ENCODE measurements at places on chromosomes 7 and 10.

DNA sequence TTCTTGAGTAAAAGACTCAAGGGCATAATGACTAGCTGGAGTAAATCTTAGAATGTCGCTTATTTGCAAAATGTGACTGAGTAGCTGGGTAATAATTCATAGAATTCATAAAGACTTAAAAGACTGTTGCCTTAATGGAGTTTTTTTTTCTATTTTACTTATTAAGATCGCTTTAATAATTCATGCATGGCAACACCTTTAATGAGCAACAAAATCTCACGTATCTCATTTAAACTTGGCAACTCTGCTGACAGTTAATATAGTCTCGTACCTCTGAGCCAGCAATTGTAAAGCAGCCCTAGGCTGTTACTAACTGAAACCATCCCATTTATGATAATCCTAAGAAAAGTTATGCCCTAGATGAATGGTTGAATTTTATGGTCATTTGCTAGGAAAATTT is 87.8 kb upstream of the SLC26A5 start:
- DNase-seq, result no peak

DNA sequence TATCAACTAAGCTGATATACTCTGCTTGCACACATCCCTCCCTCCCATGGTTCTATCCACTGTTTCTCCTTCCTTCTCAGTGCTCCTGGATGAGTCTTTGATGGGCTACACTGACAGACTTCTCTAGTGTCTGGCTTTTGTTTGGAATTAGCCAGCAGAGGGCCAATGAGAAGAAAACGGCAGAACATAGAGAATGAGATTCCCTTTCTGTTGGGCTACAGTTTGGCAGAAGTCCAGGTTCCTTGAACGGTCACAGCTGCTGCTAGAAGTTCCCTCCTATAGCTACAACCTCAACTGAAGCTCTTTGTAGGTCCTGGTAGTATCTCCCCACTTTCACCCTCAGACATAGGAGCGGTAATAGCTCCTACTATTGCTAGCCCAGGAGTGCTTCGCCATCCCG is 251.1 kb upstream of the LRRN3 start:
- DNase-seq, result no peak

GRCh38 chr7:99248391-99249095 is 24.1 kb upstream of the MYH16 start:
- no peak for DNase-seq

DNA sequence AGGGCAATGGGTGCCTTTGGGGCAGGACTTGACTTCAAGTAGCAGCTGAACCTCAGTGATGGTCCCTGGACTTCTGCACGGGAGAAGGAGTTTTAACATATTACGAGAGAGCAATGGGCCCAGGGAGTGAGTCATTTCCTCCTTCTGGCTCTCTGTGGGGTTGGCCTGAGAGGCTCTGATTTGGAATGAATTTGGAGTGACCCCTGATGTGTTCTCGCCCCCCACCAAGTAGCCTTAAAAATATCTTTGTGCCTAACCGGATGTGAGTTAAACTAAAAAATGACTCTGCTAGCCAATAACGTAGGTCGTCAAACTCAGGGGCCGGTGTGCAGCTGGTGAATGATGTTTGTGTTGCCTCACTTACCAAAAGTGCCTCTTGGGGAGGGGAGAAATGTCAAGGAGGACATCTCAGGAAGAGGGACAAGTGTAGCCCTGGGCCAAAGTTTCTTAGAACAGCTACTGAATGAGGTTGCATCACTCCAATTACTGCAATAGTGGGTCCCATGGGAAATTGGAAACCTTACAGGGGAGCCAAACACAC is 656.6 kb downstream of the INHBA start:
- DNase-seq, result no peak

DNA sequence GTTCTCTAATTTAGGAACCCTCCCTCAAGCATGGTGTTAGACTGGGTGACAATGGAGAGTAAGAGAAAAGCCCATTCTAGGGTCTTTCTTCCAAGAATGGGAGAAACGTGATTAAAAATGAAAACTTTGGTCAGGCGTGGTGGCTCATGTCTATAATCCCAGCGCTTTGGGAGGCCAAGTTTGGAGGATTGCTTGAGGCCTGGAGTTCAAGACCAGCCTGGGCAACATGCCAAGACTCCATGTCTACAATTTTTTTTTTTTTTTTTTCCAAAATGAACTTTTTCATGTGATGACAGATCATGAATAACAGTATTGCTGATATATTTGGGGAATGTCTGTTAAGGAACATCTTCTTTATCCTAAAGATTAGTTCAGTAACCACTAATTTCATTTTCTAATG is 194.6 kb downstream of the MLLT10 start:
- no peak for DNase-seq

DNA sequence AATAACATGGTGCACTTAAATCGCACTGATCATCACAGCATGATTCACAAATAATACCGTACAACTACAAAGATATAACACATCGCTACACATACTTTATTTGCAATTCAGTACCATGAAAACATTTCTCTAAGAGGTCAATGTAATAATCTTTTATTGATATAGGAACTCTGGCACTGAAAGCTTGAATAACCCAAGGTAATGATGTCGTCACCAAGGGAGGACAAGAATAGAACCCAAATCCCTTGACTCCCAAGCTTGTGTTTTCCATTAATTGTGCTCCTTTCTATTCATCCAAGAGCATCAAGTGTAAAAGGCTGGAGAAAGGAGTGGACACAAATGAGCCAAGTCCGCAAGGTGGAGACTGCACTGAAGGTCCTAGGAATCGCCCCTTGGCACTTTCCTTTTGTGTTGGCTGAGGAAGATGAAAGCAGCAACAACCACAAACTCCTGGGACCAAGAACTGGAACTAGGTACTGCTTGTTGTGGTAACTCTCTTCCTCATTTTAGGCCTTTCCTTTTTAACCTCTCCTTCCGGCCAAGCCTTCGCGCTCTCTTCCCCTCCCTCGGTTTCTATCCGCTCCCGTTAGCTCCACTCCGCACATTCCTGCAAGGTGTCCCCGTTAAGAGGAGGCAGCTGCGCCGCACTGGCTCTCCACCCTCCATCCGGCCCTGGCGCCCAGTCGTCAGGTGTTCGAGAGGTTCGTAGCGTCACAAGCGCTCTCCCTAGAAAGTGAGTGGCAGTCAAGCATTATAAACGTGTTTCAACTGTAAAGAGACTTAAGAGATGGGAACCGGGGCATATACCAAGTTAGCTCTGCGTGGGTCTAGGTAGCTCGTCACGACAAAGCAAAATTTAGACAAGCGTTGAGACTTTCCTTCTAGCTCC is 1.0 kb upstream of the CBLL1 start:
- peak; percentile 84 for DNase-seq

DNA sequence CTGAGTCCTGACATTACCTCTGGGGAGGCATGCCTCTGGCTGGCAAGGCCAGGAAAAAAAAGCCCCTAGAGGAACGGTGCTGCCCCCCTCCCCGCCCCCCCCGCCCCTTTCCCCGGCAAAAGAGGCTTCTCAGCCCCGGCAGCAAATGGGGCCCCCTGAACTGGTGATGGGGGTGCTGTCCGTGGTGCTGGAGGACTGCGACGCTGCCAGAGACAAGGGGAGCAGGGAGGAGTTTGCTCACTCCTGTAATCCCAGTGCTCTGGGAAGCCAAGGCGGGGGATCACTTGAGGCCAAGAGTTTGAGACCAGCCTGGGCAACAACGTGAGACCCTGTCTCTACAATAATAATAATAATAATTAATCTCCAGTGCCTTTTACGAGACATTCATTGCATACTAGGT is 23.7 kb downstream of the SRRM3 start:
- DNase-seq, result peak; percentile 82

DNA sequence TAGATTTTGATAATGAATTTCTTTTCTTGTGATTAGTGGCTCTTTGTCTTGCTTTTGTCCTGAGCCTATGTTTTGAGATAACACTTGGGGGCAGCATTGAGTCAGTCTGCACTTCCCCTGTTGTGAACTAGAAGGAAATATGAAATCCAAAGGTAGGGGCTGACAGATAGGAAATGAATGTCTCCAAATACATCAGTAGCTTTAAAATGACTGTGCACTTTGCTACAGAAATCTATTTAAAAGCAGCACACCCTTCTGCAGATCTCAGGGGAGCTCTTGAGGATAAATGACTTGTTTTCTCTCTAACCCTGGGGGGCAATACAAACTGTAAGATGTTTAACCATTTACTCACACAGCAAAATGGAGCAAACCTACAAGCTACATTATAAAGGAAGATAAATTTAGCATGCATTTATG is 176.0 kb upstream of the MYO3A start:
- DNase-seq, result peak; percentile 42

GRCh38 chr10:95276367-95277200 is 14.2 kb downstream of the PDLIM1 start:
- no peak for DNase-seq

DNA sequence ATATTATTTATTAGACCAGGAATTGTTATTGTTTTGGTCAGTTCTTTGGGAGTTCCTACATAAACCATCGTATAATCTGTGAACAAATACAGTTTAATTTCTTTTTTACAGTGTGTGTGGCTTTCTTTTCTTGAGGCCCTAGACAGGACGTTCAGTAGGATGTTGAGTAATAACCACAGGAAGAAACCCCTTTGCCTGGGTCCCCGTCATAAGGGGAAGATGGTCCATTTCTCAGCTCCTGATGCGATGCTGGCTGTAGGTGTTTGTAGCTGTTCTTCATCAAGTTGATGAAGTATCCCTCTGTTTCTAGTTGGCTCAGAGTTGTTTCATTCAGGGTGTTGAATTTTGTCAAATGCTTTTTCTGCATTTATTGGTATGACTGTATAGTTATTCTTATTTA is 219.7 kb upstream of the ADARB2 start:
- DNase-seq, result no peak

GRCh38 chr10:20418286-20418685 is 478.8 kb downstream of the NEBL start:
- DNase-seq, result no peak

All from H9 (cell line).